ENCODE measurements at places on chromosomes 5 and 9.
A peak's percentile ranks its signal among the peaks of the same experiment; 100 is the strongest.

GRCh38 chr5:39452846-39453245 lies 28.1 kb upstream of the DAB2 start:
- DNase-seq = no peak

- DNase-seq = no peak
Measured at GRCh38 chr9:137986268-137987099, 108.9 kb downstream of the CACNA1B start.

GRCh38 chr5:1135696-1136525 lies 24.0 kb upstream of the SLC12A7 start:
- DNase-seq = no peak

DNA sequence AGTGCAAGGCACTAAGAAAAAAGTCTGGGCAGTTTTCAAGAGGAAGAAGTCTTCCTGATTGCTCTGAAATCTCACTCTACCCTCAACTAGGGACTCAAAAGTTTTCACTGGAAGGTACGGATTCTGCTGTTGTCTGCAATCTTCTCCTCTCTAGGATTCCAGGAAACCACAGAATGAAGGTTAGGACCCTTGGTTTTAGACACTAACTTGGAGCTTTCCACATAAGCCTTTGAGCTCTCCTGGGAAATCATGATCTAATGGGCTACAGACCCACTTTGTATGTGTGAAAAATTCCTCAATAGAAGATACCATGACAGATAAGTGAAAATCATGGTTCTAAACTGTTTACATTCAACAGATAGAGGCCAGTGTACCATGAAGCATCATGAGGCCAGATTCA lies 265.1 kb downstream of the PSAT1 start:
- DNase-seq = no peak

DNA sequence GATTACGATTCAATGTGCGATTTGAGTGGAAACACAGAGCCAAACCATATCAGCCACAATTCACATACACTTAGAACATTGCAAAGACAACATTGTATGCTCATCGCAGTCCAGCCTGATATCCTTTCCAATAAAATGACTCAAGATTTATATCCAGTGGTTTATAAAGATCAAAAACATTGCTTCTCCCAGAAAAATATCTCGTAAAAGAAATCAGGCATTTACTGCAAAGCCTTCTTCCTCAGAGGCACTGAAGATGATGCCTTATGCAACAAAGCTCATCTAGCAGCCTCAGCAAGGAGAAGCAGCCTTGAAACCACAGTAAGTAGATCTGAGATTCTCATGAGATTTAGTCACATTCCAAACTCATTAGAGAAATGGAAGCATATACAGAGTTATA lies 523.8 kb downstream of the ELAVL2 start:
- DNase-seq = no peak

DNA sequence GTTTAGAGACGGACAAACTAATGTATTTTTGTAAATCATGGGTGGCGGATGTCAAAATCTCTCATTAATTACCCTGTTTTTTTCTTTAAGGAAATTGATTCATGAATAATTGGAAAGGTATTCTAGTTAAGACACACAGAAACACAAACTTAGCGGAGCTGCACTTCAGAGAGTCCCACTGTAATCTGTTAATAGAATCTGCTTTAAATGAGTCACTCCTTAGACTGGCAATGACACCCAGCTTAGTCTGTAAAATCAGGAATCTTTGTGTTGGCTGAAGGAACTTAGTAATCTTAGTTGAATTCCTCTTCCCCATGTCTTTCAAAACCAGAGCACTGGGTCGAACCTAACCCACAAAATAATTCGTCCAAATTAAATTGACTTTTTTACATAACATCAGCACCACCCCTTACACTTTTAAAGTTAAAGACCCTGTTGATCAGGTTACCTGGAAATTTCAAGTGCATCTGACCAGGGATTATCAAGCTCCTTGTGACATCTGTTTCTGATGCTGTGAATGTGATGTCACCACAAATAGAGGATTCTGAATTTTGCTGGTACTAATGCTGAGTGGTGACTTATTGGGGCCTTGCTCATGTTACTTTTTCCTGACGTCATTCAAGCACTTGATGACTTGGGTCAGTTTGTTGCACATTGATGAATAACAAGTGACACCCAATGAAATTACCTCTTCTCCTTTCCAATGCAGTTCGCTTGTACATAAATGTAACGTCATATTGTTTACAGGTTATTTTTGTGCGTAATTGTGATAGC lies 313.6 kb downstream of the KCTD16 start:
- no peak for DNase-seq

- DNase-seq = no peak
Measured at GRCh38 chr9:135416664-135417290, 62.8 kb upstream of the PPP1R26 start.

DNA sequence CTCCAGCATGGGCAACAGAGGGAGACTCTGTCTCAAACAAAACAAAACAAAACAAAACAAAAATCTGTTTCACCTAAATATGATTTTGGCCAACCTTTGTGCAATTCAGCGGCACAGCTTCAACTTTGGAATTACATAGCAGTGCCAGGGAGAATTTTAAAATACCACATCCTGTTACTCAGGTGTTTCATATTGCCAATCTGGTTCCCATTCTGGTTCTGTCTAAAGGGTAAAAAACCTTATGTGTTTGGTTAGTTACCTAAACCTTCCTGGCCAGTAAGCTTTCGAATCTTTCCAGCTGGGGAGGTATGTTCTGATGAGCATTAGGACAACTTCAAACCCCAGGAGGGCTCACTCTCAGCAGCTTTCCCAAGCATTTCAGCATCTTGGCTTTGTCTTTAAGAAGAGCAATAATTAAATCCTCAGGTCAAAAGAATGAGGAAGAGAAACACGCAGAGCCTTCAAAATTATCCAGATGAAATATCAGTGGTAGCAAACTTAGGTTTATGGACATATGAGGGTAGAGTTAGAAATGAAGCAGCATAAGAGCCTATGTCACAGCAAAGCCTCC lies 2.7 kb downstream of the DAB2 start:
- no peak for DNase-seq

DNA sequence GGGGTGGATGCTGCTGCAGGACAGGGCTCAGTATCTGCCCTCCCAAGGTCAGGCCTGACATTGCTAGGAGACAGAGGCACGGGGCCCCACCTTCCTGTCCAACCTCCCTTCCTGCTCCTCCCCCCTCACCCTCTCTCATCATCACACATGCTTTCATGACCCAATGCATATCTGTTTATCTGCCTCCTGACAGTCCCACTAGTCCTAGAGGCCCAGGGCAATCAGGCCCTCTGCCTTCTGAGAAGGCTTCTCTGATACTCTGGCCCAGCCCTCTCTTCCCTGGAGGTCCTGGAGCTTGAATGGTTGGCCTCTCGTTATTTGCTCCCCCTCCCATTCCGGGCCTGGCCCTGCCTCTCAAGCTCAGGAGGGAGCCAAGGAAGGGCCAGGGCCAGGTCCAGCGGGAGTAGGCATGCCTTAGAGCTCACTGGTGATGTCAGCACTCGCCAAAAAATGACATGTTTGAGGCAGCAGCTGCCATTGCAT lies 90.6 kb upstream of the SAP30L start:
- no peak for DNase-seq

- no peak for DNase-seq
Measured at GRCh38 chr9:99833735-99834134, 12.1 kb downstream of the NR4A3 start.

DNA sequence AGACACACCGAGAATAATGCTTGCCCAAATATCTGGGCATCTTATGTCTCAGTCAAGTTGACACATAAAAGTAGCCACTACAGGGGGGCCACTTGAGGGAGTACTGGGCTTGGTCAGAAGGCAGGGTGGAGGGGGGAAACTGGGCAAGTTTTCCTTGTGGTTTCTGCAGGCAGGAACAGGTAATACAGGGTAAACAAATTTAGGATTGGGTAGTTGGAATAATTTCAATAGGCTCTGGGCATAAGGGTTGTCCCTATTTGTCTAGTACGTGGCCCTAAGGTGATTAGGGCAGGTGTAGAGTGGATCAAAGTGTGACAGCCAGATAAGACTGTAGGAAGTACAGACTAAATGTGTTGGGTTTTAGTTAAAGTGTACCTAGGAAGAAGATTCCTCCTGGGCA lies 353.1 kb downstream of the TLE4 start:
- DNase-seq = no peak

DNA sequence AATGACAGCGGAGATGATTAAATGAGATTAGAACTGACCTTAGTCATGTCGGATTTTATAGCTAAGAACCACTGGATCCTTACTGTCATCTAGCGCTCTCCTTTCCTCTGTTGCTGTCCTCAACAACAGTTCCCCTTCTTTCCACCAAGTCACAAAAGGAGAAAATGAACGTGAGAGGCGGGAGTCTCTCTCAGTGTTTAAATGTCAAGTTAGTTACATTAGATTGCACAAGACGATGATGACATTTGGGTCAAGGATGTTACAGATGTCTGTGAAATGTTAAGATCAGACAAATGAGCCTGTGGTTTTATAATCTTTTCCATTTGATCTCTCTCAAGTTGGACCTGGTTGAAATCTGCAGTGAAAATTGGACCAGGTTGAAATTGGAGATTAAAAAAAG lies 53.5 kb downstream of the FBXO38 start:
- no peak for DNase-seq

GRCh38 chr9:83622939-83623678 lies at the start of gene IDNK:
TSS of gene IDNK (plus strand) at chr9:83623143. CDS start at chr9:83623172, 29 bp downstream.
- peak; percentile 71 for DNase-seq

DNA sequence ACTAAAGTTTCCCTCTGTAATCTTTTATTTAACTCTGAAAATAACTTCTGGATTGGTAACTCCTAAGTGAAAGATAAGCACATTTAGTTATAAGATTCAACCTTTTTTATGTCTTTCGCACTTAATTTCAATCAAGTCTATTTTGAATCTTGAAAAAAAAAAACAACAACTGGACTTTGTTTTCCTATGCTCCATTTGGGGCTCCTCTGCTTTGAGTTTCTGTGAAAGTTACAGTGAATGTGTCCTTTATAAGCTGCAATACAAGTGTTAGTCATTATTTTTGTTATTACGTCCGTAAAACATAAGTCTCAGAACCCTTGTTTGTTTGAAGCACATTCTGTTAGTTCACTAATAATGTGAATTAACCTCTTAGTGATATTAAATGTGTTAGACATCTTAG lies 276.8 kb downstream of the ADAMTS6 start:
- DNase-seq = no peak

DNA sequence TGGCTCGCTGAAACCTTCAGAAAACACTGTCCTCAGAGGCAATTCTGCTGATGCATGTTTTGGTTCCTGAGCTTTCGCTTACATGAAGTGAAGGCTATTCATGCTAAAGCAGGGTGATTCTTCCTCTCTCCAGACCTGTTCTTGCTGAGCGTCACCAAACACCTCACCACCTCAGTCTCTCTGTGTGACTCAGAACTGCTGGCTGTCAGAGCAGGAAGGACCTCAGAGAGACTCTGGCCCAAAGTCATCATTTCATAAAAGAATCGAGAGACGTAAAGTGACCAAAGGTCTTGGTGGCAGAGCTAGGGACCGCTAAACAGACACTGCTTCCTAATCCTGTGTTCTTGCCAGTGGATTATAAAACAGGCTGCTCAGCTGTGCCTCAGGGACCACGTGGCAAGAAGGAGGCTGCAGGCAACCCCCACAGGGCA lies 73.8 kb downstream of the LHFPL2 start:
- no peak for DNase-seq

DNA sequence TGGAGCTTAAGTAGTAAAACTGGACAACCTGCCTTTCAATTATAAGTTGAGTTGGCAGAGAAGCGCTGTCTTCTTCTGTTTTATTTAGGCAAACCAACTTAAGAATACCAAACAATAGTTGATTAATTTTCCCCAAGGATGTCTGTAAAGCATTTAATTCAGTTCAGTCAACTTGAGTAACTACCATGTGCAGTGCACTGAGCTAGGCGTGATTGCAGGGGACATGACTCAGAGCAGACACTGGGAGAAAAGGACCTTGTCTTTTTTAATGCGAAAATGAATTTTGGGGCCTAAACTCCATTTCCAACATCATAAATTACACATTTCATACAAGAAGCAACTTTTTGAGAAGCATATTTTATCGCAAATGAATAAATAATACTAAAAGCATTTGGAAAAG lies 66.3 kb downstream of the FBXL7 start:
- no peak for DNase-seq

- DNase-seq = no peak
Measured at GRCh38 chr9:135403733-135404450, 75.7 kb upstream of the PPP1R26 start.
